Neural crest cell (in vitro differentiated cells): ENCODE measurements at places on chromosomes 16 and 17. TPM values are rescaled to one million over a fixed set of nuclear protein-coding genes. Genes with fewer than 3 reads are reported as not detected.

GRCh38 chr17:9071811-9072498 is 50.6 kb downstream of the NTN1 start:
- DNase-seq = no peak

Gene UNKL
- total RNA-seq = 18.6 and 26.2 TPM in 2 replicates

DNA sequence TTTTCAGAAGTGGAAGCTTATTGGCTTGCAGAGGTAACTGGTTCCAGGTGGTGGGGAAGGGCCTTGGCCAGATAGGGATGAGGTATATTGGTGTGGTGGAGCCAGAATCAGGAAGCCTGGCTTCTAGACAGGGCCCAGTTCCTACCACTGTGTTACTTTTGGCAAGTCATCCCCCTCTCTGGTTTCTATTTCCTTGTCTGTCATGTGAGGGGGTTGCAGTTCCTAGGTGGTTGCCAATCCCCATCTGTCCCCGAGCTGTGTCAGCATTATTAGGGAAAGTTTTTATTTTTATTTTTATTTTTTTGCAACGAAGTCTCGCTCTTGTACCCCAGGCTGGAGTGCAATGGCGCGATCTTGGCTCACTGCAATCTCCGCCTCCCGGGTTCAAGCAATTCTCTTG is 3.0 kb downstream of the SMCR8 start:
- no peak for DNase-seq

DNA sequence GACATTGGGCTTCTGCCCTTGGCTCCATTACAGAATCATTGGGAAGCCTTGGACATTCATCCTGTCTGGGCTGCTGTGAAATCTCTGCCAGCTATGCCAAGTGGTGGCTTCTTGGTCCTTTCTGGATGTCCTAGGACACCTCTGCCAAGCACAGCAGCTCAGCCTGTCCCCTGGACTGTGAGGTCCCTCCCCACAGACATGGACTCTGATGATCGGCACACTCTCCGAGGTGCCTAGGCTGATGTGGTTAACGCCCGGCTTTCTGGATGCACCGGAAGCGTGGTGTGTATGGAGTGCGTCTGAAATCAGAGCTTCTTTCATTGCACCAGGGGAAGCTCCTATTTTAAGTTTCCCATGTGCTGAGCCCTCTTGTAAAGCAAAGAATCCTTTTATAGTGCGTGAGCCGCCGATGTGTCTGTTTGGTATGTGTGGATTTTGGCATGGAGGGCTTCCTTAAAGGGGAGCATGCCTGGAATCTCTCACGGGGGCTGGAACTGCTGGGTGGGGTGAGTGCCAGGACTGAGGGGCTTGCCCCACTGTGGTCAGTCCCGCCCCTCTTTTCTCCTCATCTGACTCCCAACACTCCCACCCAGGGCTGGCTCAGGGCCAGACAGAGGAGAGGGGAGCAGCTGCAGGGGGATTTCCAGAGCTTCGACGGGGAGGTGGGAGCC is 7.0 kb upstream of the ARHGAP23 start:
- no peak for DNase-seq

GRCh38 chr17:17569691-17570090 is 21.8 kb downstream of the PEMT start:
- no peak for DNase-seq

- DNase-seq = no peak
Observed at GRCh38 chr17:40295488-40296436, 8.1 kb downstream of the CDC6 start.

Gene RGS9
- 2.5 and 2.8 TPM in 2 replicates for total RNA-seq

DNA sequence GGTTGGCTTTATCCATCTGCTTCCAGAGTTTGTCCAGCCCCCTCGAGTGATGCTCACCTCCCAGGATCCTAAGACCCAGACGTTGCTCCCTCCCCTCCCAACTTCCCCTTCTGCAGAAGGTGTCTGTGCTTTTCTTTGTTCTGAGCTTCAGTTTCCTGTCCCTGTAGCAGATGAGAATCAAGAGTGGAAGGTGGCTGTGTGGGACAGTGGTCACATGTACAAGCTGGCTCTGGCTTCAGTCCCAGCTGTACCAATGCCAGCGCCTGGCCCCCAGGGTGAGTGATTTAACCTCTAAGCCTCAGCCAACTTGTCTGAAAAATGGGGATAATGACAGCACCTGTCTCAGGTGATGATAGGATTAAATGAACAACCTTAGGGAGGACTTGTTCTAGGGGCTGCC is 7.7 kb downstream of the PRR15L start:
- DNase-seq = no peak

Gene MT1F
- 1.5 and 2.4 TPM in 2 replicates for total RNA-seq

Gene PIPOX
- total RNA-seq = 3.3 and 4.1 TPM in 2 replicates

GRCh38 chr17:51257150-51258081 is 2.4 kb downstream of the MBTD1 start:
- DNase-seq = no peak

DNA sequence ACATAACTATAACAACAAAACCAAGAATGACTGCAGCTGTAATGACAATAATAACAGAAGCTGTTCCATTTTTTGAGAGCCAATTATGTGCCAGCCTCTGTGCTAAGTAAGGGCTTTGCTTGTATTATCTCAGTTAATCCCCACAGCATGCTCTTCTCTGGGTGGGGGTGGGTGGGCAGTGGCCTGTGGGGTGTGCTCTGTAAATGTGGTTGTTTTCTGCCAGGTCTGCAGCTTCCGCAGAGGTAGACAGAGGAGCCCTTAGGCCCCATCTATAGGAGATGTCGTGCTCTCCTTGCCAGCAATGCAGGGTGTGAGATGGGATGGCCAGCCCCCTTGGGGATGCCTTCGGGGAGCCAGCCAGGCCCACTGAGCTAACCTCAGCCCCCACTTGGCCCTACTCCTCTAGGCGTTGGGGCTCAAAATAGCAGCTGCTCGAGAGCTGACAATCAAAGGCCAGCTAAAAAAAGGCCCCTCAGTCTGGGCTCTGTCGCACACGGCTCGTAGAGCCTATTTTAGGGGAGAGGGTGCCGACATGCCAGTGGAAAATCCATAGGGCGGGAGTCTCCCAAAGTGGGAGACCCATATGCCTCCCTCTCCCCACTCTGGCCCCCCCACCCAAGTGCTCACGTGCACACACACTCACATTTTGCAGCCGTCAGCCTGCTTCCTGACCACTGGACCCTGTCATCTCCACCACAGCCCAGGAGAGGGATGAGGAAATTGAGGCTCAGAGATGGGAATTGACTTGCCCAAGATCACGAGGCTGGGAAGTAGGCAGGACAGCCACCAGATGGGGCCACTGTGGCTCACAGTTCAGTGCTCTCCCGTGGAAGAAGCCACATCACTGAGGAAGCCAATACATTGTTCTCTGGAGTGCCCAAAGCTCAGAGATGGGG is 15.8 kb downstream of the CDH16 start:
- DNase-seq = no peak

GRCh38 chr17:4576161-4576558 is 8.2 kb upstream of the SMTNL2 start:
- no peak for DNase-seq

Gene PRSS33
- 0.23 and 0.39 TPM in 2 replicates for total RNA-seq

Gene CCL8
- total RNA-seq = not detected in 2 replicates

DNA sequence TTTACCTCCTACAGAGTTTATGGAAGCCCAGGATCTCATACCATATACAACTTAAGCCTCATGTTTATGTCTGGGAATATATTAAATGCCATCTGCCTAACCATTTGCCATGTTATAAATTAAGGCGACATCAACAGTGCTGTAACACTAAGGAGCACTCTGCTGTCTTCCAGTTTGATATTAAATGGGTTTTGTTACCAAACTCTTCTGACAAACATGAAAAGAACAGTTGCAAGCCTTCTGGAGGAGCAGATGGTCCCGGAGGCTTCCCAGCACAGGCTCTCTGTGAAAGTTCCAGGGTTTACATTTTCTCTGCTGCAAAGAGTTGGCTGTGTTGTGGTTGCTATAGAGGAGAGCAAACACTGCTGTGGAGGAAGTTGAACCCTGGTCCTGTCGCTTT is 545.3 kb upstream of the SALL1 start:
- no peak for DNase-seq

DNA sequence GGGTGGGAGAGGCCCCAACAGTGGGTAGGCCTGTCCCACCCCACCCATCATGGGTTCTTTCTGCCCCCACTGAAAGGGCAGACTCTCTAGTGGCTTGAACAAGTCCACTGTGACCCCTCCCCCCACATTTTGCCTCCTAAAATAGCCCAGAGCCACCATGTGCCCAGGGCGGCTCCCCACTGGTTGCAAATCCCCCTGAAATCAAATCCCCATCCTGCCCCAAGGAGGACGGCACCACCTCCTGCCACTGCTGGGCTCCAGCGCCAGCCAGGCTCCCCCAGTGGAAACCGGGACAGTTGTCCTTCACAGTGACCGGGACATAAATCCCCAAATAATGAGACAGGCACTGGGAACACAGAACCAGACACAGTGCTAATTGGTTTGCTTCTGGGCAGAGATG is 20.5 kb downstream of the ZNF385C start:
- DNase-seq = no peak

DNA sequence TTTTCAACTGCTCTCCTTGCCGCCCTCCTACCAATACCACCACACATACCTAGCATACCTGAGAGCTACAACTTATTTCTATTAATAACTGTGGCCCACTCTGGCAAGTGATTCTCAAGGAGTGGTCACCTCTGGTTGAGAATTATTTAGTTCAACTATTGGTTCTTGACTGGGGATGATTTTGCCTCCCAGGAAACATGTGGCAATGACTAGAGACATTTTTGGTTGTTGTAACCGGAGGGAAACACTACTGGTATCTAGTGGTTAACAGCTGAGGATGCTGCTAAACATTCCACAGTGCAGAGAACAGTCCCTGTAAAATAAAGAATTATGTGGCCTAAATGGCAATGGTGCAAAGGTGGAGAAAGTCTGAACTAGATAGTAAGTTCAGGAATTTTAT is 96.7 kb downstream of the TRIM37 start:
- no peak for DNase-seq

DNA sequence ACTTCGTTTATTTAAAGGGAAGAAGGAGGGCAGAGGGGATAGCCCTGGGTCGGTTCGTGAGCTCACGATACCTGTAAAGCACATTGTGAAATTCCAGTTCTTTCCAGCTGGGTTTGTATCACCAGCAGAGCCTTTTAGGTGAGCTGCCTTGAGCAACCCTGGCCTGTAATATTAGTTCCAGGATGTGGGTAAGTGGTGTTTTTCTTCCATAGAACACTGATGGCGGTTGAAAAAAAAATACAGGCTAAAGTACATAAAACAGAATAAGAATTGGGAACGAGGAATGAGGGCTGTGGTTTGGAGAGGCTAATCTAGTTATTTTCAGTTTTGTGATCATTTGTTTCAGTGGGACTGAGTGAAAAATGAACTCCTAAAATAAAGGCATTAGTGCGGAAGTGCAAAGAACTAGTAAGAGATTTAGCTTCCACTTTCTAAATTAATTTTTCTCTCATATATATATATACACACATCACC is 20.6 kb downstream of the HS3ST3B1 start:
- no peak for DNase-seq

Gene SLC46A1
- 16.8 and 17.5 TPM in 2 replicates for total RNA-seq

Gene UMOD
- total RNA-seq = not detected in 2 replicates

Gene RNF43
- 2.0 and 3.2 TPM in 2 replicates for total RNA-seq

Gene CCL7
- total RNA-seq = not detected in 2 replicates

GRCh38 chr17:75459590-75460267 is 3.3 kb downstream of the TMEM94 start:
- no peak for DNase-seq

DNA sequence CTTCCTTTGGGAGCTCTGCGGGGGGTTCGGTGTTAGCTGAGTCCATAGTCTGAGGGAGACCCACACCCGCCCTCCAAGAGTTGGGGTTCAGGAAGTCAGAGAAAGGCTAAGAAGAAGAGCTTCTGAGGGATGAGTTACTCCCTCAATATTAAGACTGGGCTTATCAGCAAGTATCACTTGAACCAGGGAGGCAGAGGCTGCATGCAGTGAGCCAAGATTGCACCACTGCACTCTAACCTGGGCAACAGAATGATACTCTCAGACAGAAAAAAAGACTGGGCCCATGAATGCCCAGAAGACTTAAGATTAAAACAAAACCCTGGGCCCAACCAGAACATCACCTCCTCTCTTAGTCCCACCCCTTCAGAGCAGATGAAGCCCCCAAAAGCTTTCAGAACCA is 6.0 kb downstream of the NKIRAS2 start:
- DNase-seq = no peak

DNA sequence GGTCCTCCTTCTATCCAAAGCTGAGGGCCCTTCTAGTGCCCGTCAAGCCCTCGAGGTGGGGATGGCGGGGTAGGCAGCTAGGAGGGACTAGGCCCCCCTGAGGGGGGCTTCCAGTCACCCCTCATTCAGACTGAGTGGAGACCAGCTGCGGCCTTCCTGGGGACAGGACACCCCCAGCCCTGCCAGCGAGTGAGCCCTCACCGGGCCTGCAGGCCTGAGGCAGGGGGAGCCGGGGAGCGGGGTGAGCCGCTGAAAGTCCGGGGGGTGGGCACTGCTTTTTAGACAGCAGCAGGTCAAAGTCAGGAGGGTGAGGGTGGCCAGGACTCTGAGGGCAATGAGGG is 8.7 kb upstream of the KREMEN2 start:
- DNase-seq = no peak

Gene HS3ST3B1
- total RNA-seq = 57.0 and 58.3 TPM in 2 replicates

DNA sequence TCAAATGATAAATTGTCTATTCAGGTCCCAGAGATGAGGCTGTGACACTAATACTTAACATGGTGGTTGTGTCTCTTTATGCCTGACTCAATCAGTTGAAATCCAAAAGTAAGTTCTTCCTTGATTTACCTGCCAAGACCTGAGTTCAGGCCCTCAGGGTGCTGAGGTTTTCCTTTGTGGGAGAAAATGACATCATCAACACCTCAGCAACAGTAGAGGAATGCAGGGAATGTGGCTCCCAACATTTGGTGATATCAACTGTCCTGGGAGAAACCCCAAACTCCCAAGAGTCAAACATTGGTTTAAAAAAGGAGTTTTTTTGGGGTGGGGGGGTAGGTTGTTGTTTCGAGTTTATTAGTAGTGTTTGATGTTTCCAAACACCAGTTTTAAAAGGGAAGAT is 14.7 kb downstream of the RNF43 start:
- no peak for DNase-seq

DNA sequence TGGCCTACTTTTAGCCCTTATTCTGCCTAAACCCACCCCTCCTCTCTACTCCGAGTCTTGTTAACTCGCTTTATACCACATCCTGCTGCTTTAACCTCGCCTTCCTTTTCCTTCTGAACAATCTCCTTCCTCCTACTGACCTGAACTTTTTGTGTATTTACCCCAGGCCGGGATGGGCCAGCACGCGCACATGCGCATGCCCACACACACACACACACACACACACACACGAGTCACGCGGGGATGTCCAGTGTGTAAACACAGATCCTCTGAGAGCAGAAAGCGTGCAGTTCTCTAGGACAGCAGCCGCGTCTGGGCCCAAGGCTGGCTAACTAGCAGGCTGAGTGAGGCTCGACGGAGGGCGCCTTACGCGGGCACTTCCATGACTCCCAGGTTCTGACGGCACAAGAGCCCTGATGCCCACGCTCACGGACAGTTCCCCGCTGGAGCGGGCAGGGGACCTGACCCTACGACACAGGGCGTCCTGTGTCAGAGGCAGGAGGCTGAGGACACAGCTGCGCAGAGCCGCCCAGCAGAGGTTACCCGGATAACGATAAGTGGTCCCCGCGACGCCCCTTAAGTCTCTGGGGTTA is 610 bp downstream of the PIK3R5 start:
- no peak for DNase-seq

- DNase-seq = no peak
Observed at GRCh38 chr16:66091471-66091891, 275.0 kb upstream of the CDH5 start.

- no peak for DNase-seq
Observed at GRCh38 chr17:31738067-31738466, 121.0 kb downstream of the COPRS start.

Gene SLC2A4
- 5.8 and 6.1 TPM in 2 replicates for total RNA-seq
